WTC11 (cell line): ENCODE measurements at places on chromosomes 16 and 17. TPM values are rescaled to one million over a fixed set of nuclear protein-coding genes. Genes with fewer than 3 reads are reported as not detected.

TNP2 gene
- total RNA-seq = not detected in 3 replicates

DNA sequence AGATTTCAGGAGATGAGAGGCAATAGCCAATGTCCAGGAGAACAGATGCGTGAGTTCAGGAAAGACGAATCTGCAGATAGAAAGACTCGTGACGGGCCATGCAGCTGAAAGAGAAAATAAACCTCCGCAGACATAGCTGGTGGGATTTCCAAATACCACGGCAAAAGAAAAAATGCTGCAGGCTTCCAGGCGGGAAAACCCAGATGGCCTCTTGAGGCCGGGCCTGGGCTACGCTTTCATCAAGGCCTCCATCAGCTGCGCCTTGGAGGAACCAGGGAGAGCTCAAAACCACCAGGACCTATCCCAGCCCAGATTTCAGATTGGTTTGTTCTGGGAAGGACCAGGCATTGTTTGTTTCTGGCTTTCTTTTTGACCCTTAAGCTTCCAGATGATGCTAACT, 16.7 kb downstream of the CCDC40 start:
- no peak for DNase-seq

PSKH1 gene
- 29.0 to 32.6 TPM (median 31.6 TPM) in 3 replicates for total RNA-seq

GRCh38 chr17:38685491-38685890, 10.7 kb upstream of the EPOP start:
- DNase-seq = no peak

GRCh38 chr16:2777903-2778629, 986 bp upstream of the ELOB start:
- DNase-seq = no peak

DNA sequence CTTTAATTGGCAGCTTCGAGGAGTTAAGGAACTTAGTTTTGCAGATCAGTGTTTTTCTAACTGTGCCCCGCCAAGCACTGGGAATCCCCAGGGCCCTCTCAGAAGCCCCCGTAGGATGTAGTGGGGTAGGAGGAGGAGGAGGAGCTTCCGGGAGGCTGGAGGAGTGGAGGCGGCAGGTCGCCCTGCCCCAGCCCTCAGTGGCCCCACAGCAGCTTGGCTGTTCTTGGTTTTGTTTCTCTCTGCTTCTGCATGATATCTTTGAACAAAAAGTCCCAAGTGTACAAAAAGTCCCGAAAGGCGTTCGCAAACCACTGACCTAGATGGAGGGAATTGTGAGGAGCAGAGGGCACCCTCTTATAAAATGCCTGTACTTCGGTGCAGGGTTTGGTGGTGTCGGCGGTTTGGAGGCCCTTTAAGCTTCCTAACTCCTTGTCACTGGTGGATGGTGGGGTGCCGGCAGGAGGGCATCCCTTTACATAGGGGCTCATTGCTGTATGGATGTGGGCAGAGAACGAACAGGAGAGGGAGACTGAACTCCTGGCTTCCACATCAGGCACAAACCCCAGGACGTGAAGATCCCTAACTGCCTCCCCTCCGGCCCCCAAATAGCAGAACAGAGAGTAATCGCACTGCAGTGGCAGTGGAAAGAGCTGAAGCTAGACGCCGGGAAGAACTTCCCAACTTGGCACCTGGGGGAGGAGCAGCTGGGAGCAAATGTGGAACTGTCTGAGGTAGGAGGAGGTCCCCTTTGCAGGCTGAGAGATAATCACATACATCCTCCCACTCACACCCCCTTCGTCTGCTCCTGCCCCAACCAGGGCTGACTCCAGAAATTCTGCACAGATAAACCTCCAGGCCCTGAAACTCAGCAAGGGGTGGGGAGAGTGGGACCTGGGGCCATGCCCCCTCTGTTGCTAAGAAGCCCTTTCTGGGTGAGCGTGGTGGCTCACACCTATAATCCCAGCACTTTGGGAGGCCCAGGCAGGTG, 20.1 kb downstream of the EPOP start:
- peak; percentile 10 for DNase-seq

GRCh38 chr17:76727745-76728456, 1.3 kb downstream of the METTL23 start:
- DNase-seq = no peak

SMIM36 gene
- total RNA-seq = not detected in 3 replicates

KRT27 gene
- total RNA-seq = not detected in 3 replicates

- no peak for DNase-seq
Observed at GRCh38 chr16:89359264-89360147, 130.9 kb downstream of the ANKRD11 start.

DNA sequence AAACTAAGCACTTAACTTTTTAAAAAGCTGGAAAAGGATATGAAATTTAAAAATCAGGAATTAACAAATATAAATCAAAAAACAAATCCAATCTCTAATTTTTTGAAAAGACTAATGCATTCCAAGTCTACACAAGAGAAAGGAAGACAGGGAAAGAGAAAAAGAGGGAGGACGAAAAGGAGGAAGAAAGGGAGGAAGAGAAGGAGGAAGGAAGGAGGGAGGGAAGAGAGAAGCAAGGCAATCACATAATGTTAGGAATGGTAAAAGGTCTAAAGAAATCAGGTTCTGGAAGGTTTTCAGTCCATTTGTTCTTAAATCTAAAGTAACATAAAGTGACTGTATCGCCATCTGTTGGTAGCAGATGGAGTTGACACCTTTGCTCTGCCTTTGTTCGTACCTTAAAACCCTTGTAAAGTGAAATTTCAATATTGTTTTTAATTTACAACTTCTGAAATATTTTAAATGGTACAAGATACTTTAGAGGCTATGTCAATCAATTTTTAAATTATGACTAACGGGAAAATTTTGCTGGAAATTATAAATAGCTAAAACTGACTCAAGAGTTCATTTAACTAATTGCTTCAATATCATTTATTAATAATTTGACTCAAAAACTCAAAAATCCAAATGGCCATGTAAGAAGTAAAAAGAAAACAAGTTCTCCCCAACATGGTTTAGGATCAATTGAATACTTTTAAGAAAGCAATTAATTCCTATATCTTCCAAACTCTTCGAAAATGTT, 20.4 kb upstream of the CDYL2 start:
- DNase-seq = peak; percentile 17

- DNase-seq = no peak
Observed at GRCh38 chr16:73537921-73538320, 490.0 kb upstream of the ZFHX3 start.

AMZ2 gene
- total RNA-seq = 54.6 to 79.0 TPM (median 73.6 TPM) in 3 replicates

ITGAD gene
- total RNA-seq = not detected in 3 replicates

DNA sequence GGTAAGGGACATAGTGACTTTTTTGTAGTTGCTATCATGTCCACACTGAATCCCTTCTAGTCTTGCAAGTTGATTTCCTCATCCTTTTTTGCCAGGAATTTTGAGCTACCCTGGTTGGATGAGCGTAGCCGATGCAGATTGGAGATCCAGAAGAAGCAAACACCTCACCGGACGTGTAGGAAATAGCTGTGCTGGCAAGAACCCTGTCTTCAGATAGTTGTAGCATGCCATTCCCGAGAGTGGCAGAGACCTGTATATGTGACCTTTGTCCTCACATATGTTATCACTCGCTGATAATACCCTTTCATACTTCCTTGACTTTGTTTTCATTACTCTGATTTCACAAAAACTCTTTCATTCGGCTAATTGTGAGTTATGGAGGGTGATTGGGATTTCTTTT, 6.2 kb upstream of the CASC3 start:
- no peak for DNase-seq

DNA sequence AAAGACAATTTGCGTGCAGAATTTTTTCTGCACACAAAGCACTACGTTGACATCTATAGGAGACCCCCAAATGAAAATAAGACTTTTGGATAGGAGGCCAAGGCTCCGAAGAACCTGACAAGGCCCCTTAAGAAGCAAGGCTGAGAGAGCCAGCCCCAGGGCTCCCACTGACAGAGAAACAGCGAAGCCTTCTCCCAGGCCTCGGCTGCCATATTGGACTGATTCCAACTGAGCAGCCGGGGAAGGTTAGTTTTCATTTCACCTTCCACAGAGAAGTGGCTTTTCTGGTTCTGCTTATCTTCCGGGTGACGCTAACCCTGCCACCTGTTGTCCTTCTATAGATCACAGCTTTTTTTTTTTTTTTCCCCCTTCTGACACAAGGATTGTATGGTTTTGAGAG, 356.7 kb downstream of the SOX9 start:
- DNase-seq = no peak

GRCh38 chr16:53131363-53132071, 76.7 kb downstream of the CHD9 start:
- DNase-seq = peak; percentile 30

GRCh38 chr17:47791025-47791424, 30.6 kb downstream of the OSBPL7 start:
- DNase-seq = no peak

GRCh38 chr17:30905742-30906100, 317 bp downstream of the TEFM start:
- no peak for DNase-seq
